ENCODE measurements at places on chromosomes 6 and 20. TPM values are rescaled to one million over a fixed set of nuclear protein-coding genes. Genes with fewer than 3 reads are reported as not detected.
A peak's percentile ranks its signal among the peaks of the same experiment; 100 is the strongest.

GRCh38 chr20:8389381-8390036 lies 257.4 kb downstream of the PLCB1 start:
- no peak overlapping the region for H3K27ac ChIP-seq
- H3K36me3 ChIP-seq: no peaks in the 10 kb centered on the region
- no peak overlapping the region for H3K4me3 ChIP-seq
- peaks cover 49% of the 10 kb centered on the region for H3K4me1 ChIP-seq
- H3K27me3 ChIP-seq: no peaks in the 10 kb centered on the region
- peak; percentile 55 for DNase-seq

GRCh38 chr20:19867940-19868371 lies 109.9 kb downstream of the RIN2 start:
- H3K27ac ChIP-seq: no peak overlapping the region
- H3K4me3 ChIP-seq: no peak overlapping the region
- no peak for DNase-seq
- H3K4me1 ChIP-seq: no peaks in the 10 kb centered on the region
- no peaks in the 10 kb centered on the region for H3K27me3 ChIP-seq

- DNase-seq: no peak
- peaks cover 5% of the 10 kb centered on the region for H3K27me3 ChIP-seq
- no peaks in the 10 kb centered on the region for H3K36me3 ChIP-seq
These were observed 184.0 kb downstream of the PDE7B start for GRCh38 chr6:136035378-136036070.

DNA sequence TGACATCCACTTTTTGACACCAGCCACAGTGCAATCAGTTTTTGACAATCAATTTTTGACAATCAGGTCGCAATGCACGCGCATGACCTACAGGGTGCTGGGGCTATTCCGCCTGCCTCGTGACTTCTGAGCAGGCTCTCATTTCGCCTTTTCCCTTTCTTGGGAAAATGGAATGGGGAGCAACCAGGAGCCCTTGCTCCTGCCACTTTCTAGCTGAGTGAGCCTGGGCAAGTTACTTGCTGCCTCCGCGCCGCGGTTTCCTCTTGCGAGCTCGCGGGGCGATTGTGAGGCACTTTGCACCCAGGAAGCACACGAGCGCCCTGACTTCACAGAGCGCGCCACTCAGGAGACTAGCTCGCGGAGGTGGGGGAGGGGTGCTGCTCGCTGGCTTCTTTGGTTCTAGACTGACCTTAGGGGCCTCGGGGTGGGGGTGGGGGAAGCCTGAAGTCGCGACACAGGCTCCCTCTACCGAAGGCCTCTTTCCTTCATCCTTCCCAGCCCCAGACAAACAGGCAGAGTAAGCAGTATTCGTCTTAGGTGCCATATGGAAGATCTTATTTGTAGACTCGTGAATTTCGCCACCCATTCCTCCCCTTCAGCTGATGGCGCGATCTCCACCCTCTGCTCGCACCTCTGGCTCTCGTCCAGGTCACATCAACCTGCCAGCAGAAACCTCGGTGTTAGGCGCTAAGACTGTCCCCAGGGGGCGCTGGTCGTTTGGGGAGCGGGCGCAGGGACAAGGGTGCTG lies 4.6 kb downstream of the TP53TG5 start:
- H3K27me3 ChIP-seq: no peaks in the 10 kb centered on the region
- peak; percentile 83 for DNase-seq
- peaks cover 19% of the 10 kb centered on the region for H3K4me1 ChIP-seq

DNA sequence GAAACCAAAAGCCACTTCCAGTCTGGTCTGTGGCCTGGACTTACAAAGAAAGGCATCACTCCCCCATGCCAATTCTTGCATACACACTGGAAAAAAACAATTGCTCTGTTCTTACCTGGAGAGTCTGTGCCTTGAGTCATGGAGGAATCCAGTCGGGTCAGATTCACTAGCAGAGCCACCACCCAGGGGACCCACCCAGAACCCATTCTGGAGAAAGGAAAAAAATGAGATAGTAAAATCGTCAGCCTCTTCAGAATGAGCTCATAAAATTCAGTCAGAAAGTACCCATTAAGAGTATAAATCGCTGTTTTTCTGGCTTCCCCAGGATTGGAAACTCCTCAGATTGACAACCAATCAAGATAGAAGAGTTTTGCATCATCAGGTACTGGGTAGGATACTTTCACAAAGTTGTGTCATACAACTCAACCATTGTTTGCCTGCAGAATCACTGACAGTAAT lies at the start of gene HLA-DOB:
Gene HLA-DOB (minus strand): TSS at position 257 of the 459 bp plus-strand sequence. CDS start 51 bp downstream, at position 206.
- no peak within 1 kb of the TSS for H3K4me3 ChIP-seq
- DNase-seq: no peak
- H3K27me3 ChIP-seq: no peaks in the 10 kb centered on the region
- H3K4me1 ChIP-seq: no peaks in the 10 kb centered on the region
- H3K27ac ChIP-seq: no peak within 1 kb of the TSS

DNA sequence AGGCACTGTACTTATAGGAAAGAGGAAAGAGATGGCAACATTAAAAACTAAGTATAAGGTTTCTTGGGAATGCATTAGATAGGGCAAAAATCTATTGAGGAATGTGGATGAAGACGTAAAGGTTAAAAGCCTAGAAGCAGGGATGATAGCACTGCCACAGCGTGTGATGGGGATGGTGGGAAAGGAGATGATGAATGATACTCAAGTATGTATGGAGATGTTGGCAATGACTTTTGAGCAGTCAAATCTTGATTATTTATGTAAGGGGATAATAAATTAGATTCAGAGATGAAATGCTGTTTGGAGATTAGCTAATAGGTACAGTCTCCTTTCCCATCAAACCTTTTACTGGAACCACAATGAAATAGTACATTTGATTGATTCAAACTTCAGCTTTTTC lies 432.8 kb downstream of the GRIK2 start:
- no peaks in the 10 kb centered on the region for H3K36me3 ChIP-seq
- no peak overlapping the region for H3K27ac ChIP-seq
- H3K27me3 ChIP-seq: no peaks in the 10 kb centered on the region
- H3K4me3 ChIP-seq: no peak overlapping the region

DNA sequence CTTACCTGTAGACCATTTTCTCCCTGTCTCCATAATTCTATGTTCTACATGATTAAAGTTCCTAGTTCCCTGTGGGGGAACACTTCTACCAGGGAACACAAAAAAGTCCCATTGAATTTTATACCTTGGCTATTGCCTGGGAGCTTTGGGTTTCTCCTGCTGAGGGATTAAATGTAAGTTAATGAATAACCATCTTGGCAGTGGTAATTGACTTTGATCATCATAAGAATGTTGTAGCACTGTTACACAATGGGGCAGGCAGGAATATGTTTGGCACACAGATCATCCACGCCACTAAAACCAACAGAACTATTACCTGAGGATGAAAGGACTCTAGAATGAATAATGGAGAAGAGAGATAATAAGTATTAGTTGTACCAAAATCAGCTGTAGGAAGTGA lies 1106.2 kb upstream of the GJE1 start:
- peaks cover 17% of the 10 kb centered on the region for H3K4me1 ChIP-seq
- no peaks in the 10 kb centered on the region for H3K27me3 ChIP-seq
- peak; percentile 81 for DNase-seq
- H3K27ac ChIP-seq: no peak overlapping the region
- H3K36me3 ChIP-seq: no peaks in the 10 kb centered on the region

- H3K4me1 ChIP-seq: no peaks in the 10 kb centered on the region
- no peak overlapping the region for H3K27ac ChIP-seq
- no peak overlapping the region for H3K4me3 ChIP-seq
These were observed 77.5 kb downstream of the GINS1 start for GRCh38 chr20:25484911-25485511.

GRCh38 chr6:44493593-44493992 lies 106.1 kb downstream of the CDC5L start:
- H3K4me3 ChIP-seq: no peak overlapping the region

- no peak overlapping the region for H3K27ac ChIP-seq
- no peaks in the 10 kb centered on the region for H3K4me1 ChIP-seq
- H3K4me3 ChIP-seq: no peak overlapping the region
- H3K36me3 ChIP-seq: no peaks in the 10 kb centered on the region
These were observed 19.0 kb downstream of the PACSIN1 start for GRCh38 chr6:34484899-34485298.

DNA sequence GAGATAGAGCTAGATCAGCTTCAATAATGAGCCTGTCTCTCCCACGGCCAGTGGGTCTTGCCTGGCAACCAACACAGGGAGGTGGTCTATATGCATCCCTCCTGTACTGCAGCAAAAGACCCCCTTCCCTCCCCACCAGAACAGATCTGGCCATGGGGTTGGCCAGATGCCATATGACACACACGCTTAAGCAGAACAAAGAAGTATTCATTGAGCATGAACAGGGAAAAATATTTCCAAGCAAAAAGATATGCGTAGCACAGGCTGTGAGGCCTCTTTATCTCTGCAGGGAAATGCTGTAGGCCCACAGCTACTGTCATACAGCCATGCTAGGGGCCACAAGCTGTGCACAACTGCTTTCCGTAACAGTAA lies 73.4 kb upstream of the NRSN1 start:
- H3K36me3 ChIP-seq: no peaks in the 10 kb centered on the region
- no peaks in the 10 kb centered on the region for H3K27me3 ChIP-seq
- no peak overlapping the region for H3K27ac ChIP-seq
- DNase-seq: peak; percentile 9

DNA sequence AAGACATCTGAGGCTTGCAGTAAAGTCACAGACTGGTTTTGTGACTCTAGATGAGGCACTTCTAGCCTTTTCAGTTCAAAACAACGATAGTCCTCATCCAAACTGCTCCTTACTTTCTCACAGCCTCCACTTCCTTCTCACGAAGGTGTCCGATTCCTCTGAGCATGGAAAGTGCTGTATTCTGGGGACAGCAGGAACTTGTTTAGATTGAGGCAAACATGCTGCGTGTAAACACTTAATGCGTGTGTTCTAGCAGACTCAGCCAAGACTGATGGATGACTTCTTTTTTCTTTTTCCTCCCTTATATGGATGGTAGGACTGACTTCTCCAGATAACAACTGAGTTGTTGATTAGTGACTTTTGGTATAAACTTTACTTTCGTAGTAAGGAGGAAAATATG lies 80.2 kb upstream of the PRDM1 start:
- H3K4me3 ChIP-seq: no peak overlapping the region
- H3K4me1 ChIP-seq: no peaks in the 10 kb centered on the region
- peaks cover 4% of the 10 kb centered on the region for H3K27me3 ChIP-seq
- no peak for DNase-seq
- H3K36me3 ChIP-seq: no peaks in the 10 kb centered on the region
- no peak overlapping the region for H3K27ac ChIP-seq

DNA sequence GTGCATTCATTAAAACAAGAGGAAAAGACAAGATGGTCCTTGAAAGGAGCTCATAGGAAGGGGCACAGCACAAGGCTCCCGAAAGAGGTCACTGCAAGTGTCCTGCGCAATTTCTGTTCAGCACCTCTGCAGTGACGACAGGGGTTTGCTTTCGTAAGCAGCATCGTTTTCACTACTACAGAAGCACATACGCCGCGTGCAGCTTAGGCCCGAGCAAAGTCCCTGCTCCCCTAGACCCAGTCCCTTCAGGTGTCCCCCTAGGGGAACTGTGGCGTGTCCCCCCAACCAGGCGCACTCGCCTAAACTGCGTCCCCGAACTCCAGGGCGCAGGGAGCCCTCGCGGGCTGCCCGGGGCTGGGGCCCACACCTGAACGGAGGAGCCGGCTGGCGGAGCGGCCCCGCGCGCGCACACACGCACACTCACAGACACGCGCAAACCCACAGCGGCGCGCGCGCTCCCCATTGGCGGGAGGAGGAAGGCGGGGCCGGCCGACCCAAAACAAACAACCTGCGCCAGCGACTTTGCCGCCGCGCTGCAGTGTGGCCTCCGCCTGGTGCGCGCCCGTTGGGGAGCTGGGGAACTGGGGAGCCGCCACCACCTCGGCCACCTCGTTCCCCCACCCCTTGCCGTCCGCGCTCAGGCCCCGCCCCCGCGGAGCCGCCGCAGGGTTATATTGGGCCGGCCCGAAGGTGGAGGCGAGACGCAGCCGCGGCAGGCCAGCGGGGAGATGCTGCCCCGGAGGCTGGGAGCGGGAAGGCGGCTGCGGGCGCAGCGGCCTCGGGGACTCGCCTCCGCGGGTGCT lies at the start of gene FOXQ1:
Gene FOXQ1 (plus strand): TSS at position 699 of the 803 bp plus-strand sequence. CDS start 607 bp downstream, outside the sequence.
- no peaks in the 10 kb centered on the region for H3K36me3 ChIP-seq
- H3K4me3 ChIP-seq: peak within 1 kb of the TSS; percentile 98
- peaks cover 46% of the 10 kb centered on the region for H3K4me1 ChIP-seq

- no peaks in the 10 kb centered on the region for H3K4me1 ChIP-seq
- H3K27ac ChIP-seq: no peak overlapping the region
- DNase-seq: no peak
- H3K4me3 ChIP-seq: no peak overlapping the region
These were observed 540.7 kb downstream of the HAO1 start for GRCh38 chr20:7399575-7399974.

GRCh38 chr6:39887692-39888450 lies 46.4 kb downstream of the MOCS1 start:
- H3K27me3 ChIP-seq: no peaks in the 10 kb centered on the region

- H3K27ac ChIP-seq: peak overlapping the region; percentile 21
- H3K36me3 ChIP-seq: peaks cover 1% of the 10 kb centered on the region
- no peaks in the 10 kb centered on the region for H3K27me3 ChIP-seq
- H3K4me1 ChIP-seq: peaks cover 91% of the 10 kb centered on the region
- H3K4me3 ChIP-seq: no peak overlapping the region
These were observed 3.8 kb downstream of the SLC13A3 start for GRCh38 chr20:46647469-46647868.

GRCh38 chr6:81755551-81755950 lies 3.1 kb upstream of the TENT5A start:
- H3K4me1 ChIP-seq: peaks cover 46% of the 10 kb centered on the region
- no peaks in the 10 kb centered on the region for H3K36me3 ChIP-seq
- no peak for DNase-seq

DNA sequence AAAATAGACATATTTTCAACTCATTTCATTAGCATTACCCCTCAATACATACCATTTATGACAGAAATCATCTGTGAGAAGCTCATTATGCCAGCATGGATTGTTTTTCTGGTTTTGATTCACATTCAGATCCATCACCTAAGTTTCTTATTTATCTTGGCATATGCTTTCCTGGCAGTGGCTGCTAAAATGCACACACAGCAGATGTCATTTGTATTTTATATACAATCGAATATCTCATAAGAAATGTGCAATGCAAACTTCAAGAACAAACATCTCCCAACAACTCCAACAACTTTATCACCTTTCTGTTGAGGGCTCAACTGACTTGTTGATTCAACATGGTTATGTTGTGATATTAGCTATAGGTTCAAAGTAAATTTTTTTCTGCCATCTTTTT lies 208.3 kb downstream of the PHACTR1 start:
- no peaks in the 10 kb centered on the region for H3K4me1 ChIP-seq
- H3K4me3 ChIP-seq: no peak overlapping the region
- H3K27me3 ChIP-seq: peaks cover 5% of the 10 kb centered on the region
- no peaks in the 10 kb centered on the region for H3K36me3 ChIP-seq
- no peak for DNase-seq

- no peaks in the 10 kb centered on the region for H3K4me1 ChIP-seq
- DNase-seq: no peak
- no peaks in the 10 kb centered on the region for H3K36me3 ChIP-seq
- H3K4me3 ChIP-seq: no peak overlapping the region
These were observed 557.2 kb upstream of the AGPAT4 start for GRCh38 chr6:161830866-161831616.

- DNase-seq: no peak
- no peaks in the 10 kb centered on the region for H3K27me3 ChIP-seq
- H3K4me1 ChIP-seq: peaks cover 95% of the 10 kb centered on the region
- peaks cover 10% of the 10 kb centered on the region for H3K36me3 ChIP-seq
These were observed 12.0 kb downstream of the TRAM2 start for GRCh38 chr6:52564856-52565255.

CCDC28A gene
- 15.8 TPM for polyA plus RNA-seq

BNIP5 gene
- not detected for polyA plus RNA-seq

GPR31 gene
- polyA plus RNA-seq: not detected

CDH4 gene
- not detected for polyA plus RNA-seq

RWDD2A gene
- polyA plus RNA-seq: 8.1 TPM

PCK1 gene
- 19.5 TPM for polyA plus RNA-seq
